ENCODE measurements at places on chromosomes 1 and 21.

- DNase-seq = no peak
Measured at GRCh38 chr1:103199001-103199400, 90.7 kb upstream of the COL11A1 start.

DNA sequence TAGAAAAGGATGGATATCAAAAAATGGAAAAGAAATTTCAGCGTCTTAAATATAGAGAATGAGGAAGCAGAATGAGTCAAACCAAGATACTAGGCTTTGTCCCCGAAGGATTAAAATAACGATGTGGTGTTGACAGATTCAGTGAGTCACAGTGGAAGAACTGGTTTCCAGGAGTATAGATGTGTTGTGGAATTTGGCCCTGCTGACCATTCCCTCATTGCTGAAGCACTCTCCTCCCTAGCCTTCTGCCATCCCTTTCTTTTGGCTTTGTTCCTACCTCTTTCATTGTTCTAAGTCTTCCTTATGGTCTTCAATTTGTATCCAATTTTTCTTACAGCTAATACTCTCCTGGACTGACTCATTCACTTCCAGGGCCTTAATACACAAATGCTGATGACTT, 23.1 kb upstream of the USP25 start:
- no peak for DNase-seq

DNA sequence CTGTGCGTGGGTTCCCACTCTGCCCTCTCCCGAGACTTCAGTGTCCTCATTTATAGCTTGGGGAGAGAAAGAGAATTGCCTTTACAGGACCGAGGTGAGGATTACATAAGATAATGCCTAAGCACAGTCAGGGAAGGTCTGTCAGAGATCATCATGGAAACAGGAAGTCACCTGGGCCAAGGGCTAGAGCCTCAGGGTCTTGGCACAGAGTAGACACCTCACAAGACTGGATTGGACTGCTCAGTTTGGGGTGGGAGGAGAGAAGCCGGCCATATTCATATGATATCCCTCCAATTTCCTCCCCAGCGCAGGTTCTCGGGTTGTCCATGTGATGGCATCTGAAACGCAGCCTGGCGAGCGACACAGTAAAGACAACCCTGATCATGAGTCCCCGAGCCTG, 3.8 kb downstream of the CNR2 start:
- DNase-seq = no peak

DNA sequence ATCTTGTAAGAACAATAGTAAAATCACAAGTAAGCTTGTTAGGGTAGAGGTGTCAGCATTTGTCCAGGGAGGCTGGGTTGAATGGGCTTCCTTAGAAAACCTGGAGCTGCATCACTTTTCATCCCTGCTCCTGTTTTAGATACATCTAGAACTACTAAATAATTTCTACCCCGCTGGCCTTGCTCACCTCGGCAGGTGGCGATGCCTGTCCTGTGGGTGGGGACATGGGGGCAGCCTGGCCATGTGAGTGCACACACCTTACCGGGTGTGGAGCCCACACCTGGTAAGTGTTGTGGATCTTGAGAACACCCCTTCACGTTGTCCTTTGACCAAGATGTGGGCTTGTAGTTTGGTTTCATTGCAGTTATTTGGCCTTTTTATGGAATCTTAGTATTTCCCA, 29.7 kb downstream of the URB2 start:
- no peak for DNase-seq

DNA sequence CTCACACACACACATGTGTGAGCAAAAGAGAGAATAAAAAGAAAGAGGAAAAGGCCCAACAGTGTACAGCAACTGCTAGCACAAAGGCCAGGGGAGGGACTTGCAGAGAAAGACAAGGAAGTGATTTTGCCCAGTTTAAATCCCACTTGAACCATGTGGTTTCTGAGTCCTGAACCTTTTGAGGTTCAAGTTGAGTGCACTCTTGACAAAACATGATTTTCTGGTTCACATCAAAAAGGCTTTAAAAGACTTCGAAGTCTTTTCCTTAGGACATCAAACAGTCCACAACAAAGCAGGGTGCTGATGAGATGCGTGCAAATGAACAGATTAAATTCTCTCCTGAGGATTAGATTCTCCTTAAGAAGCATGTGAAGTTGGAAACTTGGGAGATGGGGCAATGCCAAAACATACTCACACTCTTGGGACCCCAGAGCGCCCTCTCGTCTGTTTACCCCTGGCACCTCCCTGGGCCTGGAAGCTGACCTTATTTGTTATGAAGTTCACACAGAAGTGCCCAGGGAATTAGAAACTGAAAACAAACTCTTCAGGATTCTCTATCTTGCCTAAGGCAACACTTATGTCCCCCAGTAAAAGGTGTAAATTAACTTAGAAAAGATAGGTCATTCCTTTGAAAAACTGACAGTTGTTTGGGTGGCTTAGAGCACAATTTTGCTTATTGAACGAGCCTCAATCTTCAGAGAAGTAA, 31.5 kb downstream of the RNF220 start:
- no peak for DNase-seq

DNA sequence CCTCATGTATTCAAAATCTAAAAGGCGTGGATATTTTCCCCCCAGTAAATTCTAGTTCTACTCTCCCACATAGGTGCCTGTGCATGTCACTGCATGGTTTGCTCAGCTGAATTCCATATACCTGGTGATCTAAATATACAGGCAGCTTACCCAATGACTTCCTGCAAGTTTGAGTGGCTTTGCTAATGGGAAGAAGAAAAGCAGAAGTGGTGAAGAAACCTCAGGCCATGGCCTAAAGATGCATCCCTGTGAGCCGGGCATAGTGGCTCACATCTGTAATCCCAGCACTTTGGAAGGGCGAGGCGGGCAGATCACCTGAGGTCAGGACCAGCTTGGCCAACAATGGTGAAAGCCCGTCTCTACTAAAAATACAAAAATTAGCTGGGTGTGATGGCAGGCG, 11.5 kb downstream of the SLC44A3 start:
- no peak for DNase-seq

GRCh38 chr1:46466477-46467182, 23.0 kb upstream of the DMBX1 start:
- DNase-seq = no peak

DNA sequence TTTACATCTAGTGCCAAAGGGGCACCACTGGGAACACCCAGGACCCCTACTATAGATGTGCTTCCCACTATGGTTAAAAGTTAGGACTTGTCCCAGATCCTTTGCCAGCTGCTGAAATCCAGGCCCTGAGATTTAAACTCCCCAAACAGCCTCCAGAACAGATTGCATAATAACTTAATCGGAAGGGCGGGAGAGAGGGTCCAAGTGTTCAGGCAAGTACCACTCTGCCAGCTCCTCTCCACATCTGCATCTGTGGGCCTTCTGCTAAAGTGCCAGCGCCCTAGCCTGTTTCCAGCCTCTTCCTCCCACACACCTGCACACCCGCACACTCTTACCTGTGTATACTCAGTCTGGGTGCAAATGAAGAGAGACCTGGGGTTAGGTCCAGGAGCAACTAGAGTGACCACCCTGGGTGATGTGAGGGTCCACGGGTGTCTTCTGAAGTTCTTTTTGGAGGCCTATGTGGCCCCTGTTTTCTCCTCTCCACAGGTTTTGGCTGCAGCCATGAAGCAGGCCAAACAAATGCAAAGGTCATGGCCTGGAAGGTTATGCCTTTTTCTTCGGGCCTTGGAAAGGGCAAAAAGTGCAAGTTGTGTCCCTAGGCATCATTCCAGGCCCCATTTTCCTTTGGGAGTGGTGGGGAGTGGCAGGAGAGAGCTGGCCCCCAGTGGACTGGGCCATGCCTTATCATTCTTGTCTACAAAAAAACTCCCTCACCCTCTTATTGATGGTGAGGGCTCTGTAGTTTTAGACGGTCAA, 29.3 kb downstream of the KIRREL1 start:
- DNase-seq = no peak

DNA sequence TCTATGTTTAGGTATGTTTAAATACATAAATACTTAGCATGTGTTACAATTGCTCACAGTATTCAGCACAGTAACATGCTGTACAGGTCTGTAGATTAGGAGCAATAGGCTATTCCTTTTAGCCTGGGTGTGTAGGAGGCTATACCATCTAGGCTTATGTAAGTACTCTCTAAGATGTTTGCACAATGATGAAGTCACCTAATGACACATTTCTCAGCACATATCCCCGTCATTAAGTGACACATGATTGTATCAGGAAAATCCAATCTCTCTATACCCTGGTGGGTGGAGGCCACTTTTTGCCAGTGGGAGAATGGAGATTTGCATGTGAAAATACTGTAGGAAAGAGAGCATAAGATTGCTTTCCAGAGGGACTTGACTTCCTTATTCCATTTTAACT, 5.5 kb upstream of the TEDDM1 start:
- DNase-seq = no peak

DNA sequence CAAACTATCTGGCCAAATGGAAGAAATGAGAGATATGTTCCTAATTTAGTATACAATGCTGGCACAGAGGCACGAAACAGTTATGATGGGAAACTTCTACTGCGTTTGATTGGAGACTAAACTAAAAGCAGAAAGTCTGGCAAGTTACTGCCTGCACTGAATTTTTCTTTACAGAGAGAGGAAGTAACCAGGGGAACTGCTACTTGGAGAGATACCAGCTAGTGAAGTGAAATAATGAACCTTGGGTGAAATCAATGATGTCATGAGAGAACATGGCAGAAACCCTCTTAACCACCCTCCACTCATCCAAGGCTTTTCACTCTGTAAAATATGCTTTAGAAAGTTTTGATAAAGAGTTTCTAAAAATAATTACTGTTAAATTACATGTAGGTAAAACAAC, 29.3 kb downstream of the NIBAN1 start:
- DNase-seq = no peak

GRCh38 chr1:192896376-192896775, 87.5 kb downstream of the RGS2 start:
- DNase-seq = no peak

GRCh38 chr1:66535061-66535460, 1.1 kb downstream of the SGIP1 start:
- DNase-seq = no peak

GRCh38 chr1:21174654-21175323, 1.9 kb downstream of the EIF4G3 start:
- DNase-seq = no peak

- DNase-seq = no peak
Measured at GRCh38 chr1:111289371-111289770, 1.3 kb upstream of the CHIA start.

DNA sequence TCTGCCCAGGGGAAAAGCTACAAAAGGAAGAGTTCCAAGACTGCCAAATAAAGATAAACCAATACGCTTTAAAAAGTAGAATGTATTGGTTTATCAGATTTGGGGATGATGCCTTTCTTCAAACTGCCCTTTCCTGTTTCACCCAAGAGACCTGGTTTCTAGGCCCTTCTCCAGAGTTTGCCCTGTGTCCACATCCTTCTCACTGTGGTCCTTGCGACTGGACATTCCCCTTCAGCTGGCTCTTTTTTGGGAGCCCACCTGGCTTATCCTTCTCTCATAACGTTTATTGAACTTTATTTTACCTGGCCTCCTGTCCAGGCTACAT, 490 bp upstream of the CZIB start:
- DNase-seq = no peak

- no peak for DNase-seq
Measured at GRCh38 chr1:67578397-67579020, 106.5 kb upstream of the GADD45A start.

DNA sequence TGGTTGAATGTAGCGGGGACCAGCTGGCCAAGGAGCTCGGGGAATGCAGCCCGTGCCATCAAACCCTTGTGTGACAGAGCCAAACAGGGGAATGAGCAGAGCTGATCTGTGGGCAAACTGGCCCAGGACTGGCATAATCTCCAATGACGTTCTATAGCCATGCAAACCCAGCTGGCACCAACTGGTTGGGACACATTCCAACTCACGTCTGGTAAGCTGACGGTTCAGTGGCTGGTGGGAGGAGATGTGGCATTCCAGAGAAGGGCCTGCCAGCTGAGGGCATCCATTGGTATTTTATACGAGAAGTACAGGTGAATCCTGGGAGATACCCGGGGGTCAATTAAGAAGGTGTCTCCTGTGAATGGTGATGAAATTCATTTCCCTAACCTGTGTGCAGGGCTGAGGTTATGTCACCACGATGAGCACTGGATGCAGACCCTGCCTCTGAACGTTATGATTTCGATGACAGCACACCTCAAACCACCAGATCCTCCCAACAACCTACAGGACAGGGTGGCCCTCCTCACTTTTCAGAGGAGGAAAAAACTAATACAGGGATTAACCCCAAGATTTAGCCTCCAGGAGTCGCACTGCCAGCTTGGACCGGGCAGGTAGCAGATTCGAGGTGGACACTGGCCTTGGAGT, 39.0 kb upstream of the RUNX3 start:
- no peak for DNase-seq

GRCh38 chr1:157105298-157105987, 5.8 kb upstream of the ETV3L start:
- no peak for DNase-seq

DNA sequence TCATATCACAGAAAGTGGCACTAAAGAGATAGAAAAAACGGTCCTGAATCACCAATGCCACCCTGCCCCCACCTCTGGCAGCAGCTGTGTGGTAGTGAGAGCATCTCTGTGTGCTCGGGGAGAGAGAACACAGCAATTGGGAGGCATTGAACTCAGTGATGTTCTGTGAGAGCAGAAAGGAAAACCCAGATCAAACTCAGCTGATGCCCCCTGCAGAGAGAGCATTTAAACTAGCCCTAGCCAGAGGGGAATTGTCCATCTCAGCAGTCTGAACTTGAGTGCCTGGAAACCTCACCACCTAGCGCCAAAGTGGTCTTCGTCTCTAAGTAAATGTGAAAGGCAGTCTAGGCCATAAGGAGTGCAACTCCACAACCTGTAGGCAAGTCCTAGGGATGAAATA, 21.3 kb downstream of the SLC44A5 start:
- no peak for DNase-seq

DNA sequence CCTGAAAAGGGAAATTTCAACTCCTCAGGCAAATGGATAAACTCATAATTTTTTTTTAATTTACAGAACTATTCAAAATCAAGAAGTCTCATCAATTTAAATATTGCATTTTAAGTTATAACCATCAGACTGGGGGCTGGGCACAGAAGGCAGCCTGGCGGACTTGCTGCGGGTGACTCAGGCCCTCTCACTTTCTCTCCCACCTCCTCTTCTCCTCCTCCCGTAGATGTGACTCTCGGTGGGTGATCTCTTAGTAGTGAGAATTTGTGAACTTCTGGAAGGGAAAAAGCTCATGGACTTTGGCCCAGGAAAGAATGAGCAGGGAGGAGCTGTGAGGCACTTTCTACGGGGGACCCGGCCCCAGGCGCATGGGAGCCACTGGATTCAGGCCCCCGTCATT, 32.9 kb downstream of the CLIC6 start:
- DNase-seq = no peak

- DNase-seq = no peak
Measured at GRCh38 chr1:200774311-200774710, 35.6 kb downstream of the CAMSAP2 start.
